Myocyte (in vitro differentiated cells): ENCODE measurements at places on chromosomes 5 and 9. TPM values are rescaled to one million over a fixed set of nuclear protein-coding genes. Genes with fewer than 3 reads are reported as not detected.

GRCh38 chr5:4700871-4701270, 439.3 kb upstream of the ADAMTS16 start:
- DNase-seq: no peak

- no peak for DNase-seq
Measured at GRCh38 chr9:136840140-136840876, 2.0 kb upstream of the AJM1 start.

SOHLH1 gene
- not detected in 2 replicates for total RNA-seq

DNA sequence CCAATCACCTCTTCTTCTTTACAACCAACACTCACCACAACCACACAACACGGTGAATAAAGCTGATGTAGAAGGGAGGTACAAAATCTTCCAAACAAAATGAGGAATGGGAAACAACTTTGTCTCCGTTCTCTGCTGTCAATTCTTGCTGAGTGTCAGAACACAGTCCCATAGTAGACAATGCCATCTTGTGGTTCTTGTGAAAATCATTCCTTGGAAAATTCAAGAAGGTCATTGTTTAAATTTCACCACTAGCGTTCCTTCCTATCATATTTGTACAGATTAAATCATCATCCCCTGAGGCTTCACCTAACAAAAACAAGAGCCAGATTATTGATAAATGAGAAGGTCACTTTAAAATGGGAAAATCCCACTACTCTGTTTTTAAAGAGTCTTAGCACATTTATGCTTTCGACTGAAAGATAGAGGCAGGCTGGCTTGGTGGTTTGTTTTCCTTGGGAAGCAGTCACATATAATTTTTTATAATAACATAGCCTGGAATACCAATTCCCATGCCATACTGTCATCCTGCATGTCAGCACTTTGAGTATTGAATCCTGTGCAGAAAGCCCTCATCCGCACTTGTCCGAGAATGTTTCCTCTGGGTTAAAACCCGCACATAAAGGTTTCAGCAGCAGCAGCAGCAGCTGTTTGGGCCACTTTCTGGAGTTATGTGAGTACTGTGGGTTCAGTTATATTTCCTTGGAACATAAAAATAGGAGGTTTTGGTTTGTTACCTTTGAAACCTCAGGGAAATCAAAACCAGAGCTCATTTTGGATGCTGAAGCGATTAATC, 395.0 kb upstream of the SMARCA2 start:
- no peak for DNase-seq

- peak; percentile 84 for DNase-seq
Measured at GRCh38 chr9:33133186-33133585, 34.0 kb downstream of the B4GALT1 start.

FOXD4 gene
- total RNA-seq: 0.16 and 0.19 TPM in 2 replicates

FAM163B gene
- not detected in 2 replicates for total RNA-seq

DNA sequence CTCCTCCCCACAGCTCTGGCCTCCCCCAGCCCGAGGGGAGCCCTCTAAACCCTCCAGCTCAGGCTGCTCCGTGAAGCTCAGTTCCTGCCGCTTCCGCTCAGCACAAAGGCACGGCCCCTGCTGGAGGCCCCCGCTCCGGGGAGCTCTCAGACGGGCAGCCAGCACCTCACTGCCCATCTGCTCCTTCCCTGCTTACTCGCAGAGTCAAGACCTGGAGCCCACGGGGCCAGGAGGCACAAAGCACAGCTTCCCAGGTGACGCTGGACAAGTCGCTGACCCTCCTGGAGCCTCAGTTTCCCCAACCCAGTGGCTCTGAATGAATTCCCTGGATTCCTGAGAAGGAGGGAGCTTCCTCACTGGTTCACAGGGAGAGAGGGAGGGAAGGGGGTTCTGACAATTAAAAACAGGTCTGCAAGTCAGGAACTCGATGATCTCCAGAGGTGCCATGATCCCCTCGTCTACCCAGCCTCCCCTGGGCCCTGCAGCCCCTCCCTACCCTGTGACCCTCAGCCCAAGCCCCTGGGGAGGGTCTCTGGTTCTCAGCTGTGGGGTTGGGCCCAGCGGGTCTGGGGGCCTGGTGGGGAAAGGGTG, 36.2 kb downstream of the VAV2 start:
- DNase-seq: no peak

DNA sequence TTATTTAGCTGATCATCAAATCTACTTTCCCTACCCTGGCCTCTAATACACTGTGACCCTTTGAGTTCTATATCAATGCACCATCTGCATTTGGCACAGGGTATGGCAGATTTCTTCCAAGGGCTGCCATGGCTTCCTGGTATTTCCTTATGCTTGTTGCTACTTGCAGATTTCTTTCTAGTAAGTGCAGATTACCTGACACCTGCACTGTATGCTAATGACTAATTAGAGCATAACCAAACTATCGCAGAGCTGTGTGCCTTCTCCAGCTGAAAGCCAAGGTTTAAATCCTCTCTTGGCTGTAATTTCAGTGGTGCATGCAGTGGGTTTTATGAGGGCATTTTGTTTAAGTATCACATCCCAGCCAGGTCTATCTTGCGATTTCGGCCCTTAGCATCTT, 293.7 kb downstream of the KIF4B start:
- DNase-seq: no peak

DNA sequence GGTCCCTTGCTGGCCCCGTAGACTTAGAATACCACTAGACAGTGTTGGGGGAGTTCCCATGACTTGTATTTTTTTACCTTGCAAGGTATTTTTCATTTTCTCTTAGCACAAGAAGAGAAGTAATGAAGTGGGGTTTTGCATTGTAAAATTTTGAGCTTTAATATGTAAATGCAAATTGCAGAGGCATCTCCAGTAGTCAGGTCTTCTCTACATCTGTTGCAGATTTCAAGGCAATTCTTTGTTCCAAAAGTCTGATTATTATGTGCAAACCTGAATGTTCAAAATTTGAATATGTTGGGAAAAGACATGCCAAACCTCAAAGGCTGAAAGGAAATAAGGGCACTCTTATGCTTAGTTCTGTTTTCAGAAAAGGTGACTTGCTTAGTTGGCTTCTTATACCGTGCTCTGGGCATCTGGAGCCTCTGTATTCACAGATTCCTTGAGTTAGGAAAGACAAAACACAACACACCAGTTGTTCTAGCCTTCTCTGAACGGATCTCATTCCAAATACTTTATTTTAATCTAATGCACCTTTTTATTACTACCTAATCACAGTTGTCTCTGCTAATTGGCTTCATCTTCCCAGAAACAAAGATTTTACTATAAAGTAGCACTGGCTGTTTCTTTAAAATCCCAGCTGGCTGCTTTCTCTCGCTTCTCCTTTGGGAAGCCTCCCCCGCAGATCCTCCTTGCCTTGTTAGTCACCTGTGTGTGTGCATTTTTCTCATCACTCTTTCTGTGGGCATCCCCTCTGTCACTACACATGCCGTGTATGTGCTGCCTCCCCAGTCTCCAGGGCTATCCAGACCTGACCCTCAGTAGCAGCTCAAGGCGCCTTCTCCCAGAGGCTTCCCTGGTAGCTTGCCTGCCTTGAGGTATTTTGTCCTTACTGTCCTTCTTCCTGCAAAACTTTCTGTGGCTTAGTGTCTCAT, 138.2 kb downstream of the TLE4 start:
- no peak for DNase-seq

- peak; percentile 47 for DNase-seq
Measured at GRCh38 chr5:86968301-86968753, 299.4 kb upstream of the RASA1 start.

IGFBPL1 gene
- total RNA-seq: 22.9 and 37.9 TPM in 2 replicates

DNA sequence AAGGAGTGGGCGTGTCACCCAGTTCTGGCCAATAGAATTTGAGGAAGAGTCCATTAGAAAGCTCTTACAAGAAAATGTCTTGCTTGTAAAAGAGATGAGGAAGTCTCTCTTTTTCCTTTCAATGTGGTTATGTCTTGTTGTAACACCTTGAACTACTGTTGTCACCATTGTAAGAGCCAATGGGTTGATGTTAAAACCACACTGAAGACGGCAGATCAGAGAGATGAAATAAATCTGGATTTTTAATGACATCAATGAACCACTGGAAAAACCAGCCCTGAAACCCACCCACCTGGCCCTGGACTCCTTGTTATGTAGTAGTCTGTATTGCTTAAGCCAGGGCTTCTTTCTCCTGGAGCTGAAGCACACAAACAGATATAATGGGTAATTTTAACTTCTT, 83.8 kb upstream of the ERCC6L2 start:
- no peak for DNase-seq

SPATA31E1 gene
- total RNA-seq: not detected in 2 replicates

DNA sequence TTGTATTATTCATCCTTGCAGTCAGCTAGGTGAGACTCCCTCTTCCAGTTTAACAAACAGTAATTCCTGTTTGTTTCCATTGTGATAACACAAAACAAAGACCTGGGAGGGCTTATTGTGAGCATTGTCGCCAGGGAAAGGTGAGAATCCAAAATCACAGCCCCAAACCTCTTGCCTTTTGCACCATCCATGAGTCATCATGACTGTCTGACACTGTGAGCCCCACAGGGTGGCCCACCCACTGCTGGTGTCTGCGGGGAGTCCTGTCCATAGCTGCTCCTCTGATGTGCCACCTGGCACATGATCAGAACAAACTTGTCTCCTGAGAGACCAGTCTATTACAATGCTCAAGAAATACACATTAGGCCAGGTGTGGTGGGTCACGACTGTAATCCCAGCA, 33.7 kb upstream of the S1PR3 start:
- no peak for DNase-seq

DNA sequence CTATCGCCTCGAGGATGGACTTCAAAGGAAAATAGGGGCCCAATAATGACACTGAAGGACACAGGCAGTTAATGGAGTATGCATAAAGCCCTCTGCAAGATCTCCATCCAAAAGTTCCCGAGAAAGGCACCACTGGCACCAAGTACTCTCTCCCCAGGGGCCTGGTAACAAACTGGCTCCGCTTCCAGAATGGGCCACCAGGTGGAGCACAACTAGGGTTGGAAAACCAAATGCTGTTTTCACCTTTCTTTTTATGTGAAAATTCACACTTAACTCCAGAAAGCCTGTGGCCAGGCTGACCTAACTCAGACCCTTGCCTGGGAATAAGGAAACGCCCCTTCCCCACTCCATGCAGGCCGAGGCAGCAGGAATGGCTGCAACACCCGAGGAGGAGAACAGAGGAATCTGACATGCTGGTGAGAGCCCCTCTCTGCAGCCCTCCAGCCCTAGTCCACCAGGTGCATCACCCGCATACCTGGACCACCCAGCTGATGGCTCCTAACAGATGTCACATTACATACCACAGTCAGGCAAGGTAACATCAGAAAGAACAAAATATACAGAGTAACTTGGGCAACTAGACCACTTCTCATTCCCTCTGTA, 42.8 kb downstream of the CAMSAP1 start:
- DNase-seq: peak; percentile 66

DNA sequence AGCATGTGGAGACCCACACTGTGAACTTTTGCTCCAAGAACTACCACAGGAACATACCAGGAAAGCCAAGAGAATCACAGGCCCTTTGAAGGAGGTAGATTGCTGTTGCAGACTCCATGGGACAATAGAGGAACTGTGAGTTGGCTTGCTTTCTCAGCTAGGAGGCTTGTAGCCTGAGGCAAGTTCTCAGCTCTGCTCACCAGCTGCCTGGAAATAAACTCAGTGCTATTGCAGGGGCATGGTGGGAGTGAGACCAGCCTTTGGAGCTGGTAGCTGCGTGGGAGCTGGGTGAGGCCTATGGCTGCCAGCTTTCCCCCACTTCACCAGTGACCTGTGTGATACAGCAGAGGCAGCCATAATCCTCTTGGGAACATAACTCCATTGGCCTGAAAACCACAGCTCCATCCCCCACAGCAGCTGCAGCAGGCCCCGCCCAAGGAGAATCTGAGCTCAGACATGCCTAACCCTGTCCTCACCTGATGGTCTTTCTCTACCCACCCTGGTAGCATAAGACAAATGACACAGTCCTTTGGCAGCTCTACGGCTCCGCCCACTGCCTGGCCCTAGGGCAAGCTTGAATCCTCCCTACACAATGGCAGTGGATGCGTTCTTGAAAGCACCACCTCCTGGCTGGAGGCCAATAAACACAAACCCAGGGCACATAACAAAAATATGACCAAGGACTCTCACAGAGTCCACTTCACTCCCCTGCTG, 389.5 kb downstream of the KIF4B start:
- DNase-seq: peak; percentile 9

- no peak for DNase-seq
Measured at GRCh38 chr5:95866435-95867040, 44.0 kb upstream of the GLRX start.

DNA sequence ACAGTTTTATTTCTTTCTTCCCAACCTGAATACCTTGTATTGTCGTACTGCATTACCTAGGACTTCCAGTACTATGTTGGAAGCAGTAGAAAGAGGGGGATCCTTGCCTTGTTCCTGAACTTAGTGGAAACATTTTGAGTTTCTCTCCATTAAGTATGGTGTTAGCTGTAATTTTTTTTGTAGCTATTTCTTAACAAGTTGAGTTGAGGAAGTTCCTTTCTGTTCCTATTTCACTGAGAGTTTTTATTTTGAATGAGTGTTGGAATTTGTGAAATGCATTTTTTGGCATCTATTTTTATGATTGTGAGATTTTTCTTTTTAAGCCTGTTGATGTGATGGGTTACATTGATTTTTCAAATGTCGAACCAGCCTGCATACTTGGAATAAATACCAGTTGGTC, 49.0 kb downstream of the FSD1L start:
- no peak for DNase-seq

GRCh38 chr9:83047839-83048775, 14.8 kb downstream of the RASEF start:
- no peak for DNase-seq

MAMDC2 gene
- 93.5 and 163 TPM in 2 replicates for total RNA-seq

- peak; percentile 84 for DNase-seq
Measured at GRCh38 chr9:92564504-92564903, 28.7 kb upstream of the ECM2 start.

ZSWIM6 gene
- total RNA-seq: 8.7 and 9.7 TPM in 2 replicates

RRAGA gene
- total RNA-seq: 42.8 and 54.0 TPM in 2 replicates

HAPLN1 gene
- total RNA-seq: 0.05 TPM in 1 of 2 replicates, not detected in the other

CDX1 gene
- 0.36 TPM in 1 of 2 replicates, not detected in the other for total RNA-seq

DNA sequence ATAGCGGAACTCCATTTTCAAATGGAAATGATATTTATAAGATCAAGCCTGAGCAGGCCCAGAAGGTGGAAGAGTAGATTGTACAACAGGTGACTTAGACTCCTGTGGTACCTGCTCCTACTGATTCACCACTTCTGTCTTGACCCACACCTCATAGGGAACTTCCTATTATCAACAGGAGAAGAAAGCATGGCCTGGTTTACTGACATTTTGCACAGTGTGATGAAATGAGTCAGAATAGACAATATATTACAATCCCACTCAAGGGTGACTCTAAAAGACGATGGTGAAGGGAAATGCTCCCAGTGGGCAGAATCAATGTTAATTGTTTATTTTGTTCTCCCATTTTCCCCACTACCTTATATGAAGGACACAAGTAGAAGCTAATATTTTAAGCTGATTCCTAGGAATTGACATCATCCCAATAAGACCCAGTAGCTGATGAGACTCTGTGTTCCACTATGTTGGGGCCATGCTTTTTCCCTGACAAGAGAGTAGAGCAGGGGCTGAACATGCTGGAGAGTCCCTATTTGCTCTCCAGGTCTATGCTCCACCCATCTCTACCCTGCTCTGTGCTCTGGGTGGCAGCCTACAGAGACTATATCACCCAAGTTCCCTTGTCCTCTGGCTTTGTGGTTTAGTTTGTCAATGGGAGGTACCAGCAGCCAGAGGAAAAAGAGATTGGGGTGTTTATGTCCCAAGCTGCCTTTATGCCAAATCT, 163.4 kb upstream of the FSTL4 start:
- no peak for DNase-seq
